T-helper 17 cell (primary cell): ENCODE measurements at places on chromosomes 4 and X.

GRCh38 chr4:121900132-121900983 lies 30.1 kb upstream of the BBS7 start:
- no peak for DNase-seq

- DNase-seq = no peak
Observed at GRCh38 chr4:181944527-181944926, 298.7 kb upstream of the TENM3 start.

DNA sequence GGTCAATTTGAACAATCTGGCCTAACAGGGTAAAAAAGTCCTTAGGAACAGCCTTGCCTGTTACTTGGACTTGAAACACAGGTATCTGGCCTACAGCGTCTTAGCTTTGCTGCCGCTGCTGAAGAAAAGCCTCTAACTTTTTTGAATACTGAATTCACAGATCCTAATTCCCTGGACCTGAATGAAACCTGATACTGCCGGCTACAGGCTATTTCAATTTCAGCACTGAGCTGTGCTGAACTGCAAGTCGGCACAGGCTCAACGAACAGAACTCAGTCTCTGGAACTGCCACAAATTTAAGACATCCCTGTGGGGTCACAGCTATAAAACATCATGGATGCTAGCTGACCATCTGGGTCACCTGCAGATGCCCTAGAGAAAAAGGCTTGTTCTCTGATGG lies 7.2 kb downstream of the NR0B1 start:
- DNase-seq = no peak

DNA sequence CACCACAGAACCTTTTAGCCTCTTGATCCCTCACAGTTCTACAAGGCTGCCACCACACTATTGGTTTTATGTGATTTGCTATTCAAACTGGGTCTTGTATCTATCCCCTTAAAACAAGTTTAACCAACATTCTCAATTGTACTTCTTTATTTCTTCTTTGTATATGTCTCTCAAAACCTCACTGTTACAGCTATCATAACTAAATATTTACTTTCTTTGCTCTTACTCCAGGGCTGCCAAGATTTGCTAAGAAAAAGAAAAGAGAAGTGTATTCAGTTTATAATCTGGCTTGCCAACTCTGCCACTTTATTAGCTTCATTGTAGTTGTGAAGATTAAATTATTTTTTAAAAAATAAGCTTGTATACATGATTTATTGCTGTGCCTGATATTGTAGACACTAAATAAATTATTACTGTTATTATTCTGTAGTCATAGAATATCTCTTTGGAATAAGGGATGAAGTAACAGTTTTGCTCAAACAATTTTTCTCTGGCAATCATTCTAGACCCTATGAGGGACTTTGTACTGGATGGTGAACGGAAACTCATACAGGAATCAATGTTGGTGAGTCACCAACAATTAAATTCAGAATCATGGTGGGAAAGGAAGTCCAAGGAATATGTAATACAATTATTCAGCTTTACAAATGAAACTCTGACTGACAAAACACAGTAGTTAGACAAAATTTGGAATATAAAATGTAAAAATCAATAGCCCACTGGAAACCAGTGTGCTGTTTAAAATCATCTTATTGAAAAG lies 127.1 kb upstream of the DCAF8L1 start:
- DNase-seq = no peak

DNA sequence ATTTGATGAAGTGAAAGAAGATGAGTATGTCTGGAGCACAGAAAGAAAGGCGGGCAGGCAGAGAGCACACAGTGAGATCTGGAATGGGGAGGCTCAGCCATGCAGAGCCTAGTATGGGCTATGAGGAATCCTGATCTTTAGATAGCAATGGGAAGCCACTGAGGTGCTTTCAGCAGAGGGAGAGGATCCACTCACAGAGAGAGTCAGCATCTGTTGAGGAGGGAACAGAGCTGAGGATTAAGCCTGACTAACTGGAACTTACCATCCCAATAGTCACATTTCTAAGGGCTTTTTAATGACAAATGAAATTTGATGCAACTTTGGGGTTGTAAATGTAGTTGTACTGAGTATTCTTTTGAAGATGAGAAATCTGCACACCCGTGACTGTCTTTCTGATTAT lies 20.6 kb upstream of the FGFBP2 start:
- no peak for DNase-seq

DNA sequence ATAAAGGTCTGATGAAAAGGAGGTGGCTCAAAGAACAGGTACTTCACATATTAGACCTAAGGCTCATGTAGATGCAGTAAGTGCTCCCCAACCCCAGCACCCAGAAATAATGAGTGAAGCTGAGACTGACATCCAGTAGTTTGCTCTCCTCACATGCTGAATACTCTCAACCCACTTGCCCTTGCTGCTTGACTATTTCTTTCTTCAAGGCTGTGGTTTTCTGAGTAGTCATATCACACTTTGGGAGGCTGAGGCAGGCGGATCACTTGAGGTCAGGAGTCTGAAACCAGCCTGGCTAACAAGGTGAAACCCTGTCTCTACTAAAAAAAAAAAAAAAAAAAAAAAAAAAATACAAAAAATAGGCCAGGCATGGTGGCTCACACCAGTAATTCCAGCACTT lies 51.5 kb upstream of the PRPS1 start:
- DNase-seq = no peak

- no peak for DNase-seq
Observed at GRCh38 chr4:114046331-114046730, 66.9 kb upstream of the ARSJ start.

DNA sequence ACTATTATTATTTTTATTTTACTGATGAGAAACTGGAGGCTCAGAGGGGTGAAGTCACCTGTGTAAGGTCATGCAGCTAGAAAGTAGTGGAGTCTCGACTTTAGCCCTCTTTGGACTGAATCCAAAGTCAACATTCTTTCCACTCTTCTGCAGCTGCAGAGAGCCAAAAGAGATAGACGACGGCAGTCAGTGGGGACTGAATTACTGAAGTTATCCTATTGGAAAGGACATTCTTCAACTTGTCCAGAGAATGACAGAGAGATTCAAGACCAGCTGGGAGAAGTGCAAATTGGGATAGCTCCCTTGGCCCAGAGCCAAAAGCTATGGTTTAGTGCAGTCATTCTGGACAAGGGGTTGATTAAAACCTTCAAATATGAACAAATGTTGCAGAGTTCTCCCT lies 42.5 kb downstream of the VGLL1 start:
- DNase-seq = no peak

GRCh38 chr4:102560115-102560514 lies 59.0 kb downstream of the NFKB1 start:
- no peak for DNase-seq

DNA sequence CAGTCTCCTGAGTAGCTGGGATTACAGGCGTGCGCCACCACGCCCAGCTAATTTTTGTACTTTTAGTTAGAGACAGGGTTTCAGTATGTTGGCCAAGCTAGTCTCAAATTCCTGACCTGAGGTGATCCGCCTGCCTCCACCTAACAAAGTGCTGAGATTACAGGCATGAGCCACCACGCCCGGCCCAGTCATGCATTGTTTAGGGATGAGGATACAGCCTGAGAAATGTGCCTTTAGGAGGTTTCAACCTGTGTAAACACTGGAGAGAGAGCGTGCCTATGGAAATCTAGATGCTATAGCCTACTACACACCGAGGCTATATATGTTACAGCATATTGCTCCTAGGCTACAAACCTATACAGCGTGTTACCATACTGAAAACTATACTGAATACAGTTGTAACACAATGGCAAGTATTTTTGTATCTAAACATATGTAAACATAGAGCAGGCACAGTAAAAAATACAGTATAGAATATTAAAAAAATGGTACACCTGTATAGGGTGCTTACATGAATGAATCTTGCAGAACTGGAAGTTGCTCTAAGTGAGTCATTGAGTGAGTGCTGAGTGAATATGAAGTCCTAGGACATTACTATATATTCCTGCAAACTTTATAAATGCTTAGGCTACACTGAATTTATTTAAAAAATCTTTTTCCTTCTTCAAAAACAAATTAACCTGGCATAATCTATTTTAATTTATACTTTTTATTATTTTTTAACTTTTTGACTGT lies 588.2 kb upstream of the ADGRL3 start:
- no peak for DNase-seq

DNA sequence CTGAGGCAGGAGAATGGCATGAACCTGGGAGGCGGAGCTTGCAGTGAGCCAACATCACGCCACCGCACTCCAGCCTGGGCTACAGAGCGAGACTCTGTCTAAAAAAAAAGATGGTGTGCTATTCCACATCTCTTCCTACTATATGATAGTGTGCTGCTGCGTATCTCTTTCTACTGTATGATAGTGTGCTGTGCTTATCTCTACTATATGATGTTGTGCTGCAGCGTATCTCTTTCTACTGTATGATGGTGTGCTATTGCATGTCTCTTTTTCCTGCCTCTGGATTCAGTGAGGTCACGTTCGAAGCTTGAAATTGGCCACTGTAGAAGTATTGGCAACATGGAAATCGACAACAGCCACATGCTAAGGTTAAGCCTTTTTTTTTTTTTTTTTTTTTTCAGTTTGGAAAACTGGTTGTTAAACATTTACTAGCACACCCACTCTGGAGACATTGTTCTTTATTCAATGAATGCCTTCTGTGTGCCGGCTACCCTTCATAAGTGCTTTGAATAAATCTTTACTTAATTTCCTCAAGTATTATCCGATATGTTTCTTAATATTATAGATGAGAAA lies 31.0 kb downstream of the ARFIP1 start:
- no peak for DNase-seq

DNA sequence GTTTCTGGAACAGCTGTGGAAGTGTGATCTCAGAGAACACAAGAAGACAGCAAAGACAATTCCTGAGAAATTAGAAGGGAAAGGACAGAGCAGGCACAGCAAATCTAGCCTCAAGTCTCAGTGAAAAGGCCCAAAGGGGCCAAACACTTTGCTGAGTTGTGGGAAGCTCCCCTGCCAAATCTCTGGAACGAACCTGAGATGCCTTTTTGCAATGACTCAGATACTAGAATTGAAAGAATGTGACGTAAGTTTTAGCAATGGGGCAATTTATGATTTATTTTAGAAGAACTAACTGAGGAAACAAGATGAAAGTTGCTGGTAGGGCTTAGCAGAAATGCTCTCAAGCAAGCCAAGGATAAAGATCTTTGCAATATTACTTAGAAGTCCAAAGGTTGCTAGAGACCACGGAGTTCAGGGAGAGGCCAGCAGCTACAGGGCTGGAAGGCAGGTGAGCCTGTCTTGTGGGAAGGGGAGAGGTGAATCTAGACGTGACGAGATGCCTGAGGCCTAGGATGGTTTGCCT lies 92.8 kb downstream of the AMELX start:
- DNase-seq = no peak
